Vagina (tissue), 2 donors: ENCODE measurements at places on chromosomes 7 and 10. TPM values are rescaled to one million over a fixed set of nuclear protein-coding genes. Genes with fewer than 3 reads are reported as not detected.

- no peak overlapping the region for H3K4me3 ChIP-seq
- H3K27me3 ChIP-seq, result no peaks in the 10 kb centered on the region
- DNase-seq, result no peak
- peaks cover 3% of the 10 kb centered on the region for H3K36me3 ChIP-seq
- peaks cover 26% of the 10 kb centered on the region for H3K4me1 ChIP-seq
These were observed 59.3 kb downstream of the MKI67 start for GRCh38 chr10:128066870-128067382.

GRCh38 chr7:127608446-127608845 lies 9.5 kb downstream of the PAX4 start:
- H3K4me3 ChIP-seq, result no peak overlapping the region
- H3K4me1 ChIP-seq, result no peaks in the 10 kb centered on the region
- H3K27me3 ChIP-seq, result no peaks in the 10 kb centered on the region
- no peak overlapping the region for H3K27ac ChIP-seq
- no peak for DNase-seq

GRCh38 chr10:130254243-130254642 lies 118.1 kb downstream of the GLRX3 start:
- H3K36me3 ChIP-seq, result no peaks in the 10 kb centered on the region
- H3K27me3 ChIP-seq, result no peaks in the 10 kb centered on the region
- no peak for DNase-seq
- H3K27ac ChIP-seq, result no peak overlapping the region
- H3K4me1 ChIP-seq, result no peaks in the 10 kb centered on the region

- DNase-seq, result no peak
- H3K36me3 ChIP-seq, result no peaks in the 10 kb centered on the region
- H3K27ac ChIP-seq, result no peak overlapping the region
These were observed 326.5 kb downstream of the GATA3 start for GRCh38 chr10:8380833-8381496.

GRCh38 chr7:1694611-1695511 lies 24.8 kb downstream of the ELFN1 start:
- no peak overlapping the region for H3K4me3 ChIP-seq
- H3K27me3 ChIP-seq, result no peaks in the 10 kb centered on the region
- no peaks in the 10 kb centered on the region for H3K4me1 ChIP-seq
- no peaks in the 10 kb centered on the region for H3K36me3 ChIP-seq

GRCh38 chr7:3439333-3440030 lies 138.4 kb downstream of the SDK1 start:
- H3K27me3 ChIP-seq, result no peaks in the 10 kb centered on the region
- H3K27ac ChIP-seq, result no peak overlapping the region
- H3K36me3 ChIP-seq, result no peaks in the 10 kb centered on the region
- DNase-seq, result no peak
- no peaks in the 10 kb centered on the region for H3K4me1 ChIP-seq
- no peak overlapping the region for H3K4me3 ChIP-seq

GRCh38 chr7:155756322-155756721 lies 55.9 kb downstream of the SHH start:
- no peak overlapping the region for H3K4me3 ChIP-seq
- H3K27ac ChIP-seq, result no peak overlapping the region
- H3K27me3 ChIP-seq, result no peaks in the 10 kb centered on the region
- H3K4me1 ChIP-seq, result peaks cover 37% of the 10 kb centered on the region
- DNase-seq, result no peak

- DNase-seq, result no peak
- peaks cover 16% of the 10 kb centered on the region for H3K4me1 ChIP-seq
- H3K27me3 ChIP-seq, result no peaks in the 10 kb centered on the region
These were observed 33.5 kb upstream of the DLD start for GRCh38 chr7:107857541-107857912.

GRCh38 chr10:4453276-4453675 lies 372.7 kb upstream of the AKR1E2 start:
- no peaks in the 10 kb centered on the region for H3K27me3 ChIP-seq
- H3K4me3 ChIP-seq, result no peak overlapping the region
- H3K4me1 ChIP-seq, result no peaks in the 10 kb centered on the region

DNA sequence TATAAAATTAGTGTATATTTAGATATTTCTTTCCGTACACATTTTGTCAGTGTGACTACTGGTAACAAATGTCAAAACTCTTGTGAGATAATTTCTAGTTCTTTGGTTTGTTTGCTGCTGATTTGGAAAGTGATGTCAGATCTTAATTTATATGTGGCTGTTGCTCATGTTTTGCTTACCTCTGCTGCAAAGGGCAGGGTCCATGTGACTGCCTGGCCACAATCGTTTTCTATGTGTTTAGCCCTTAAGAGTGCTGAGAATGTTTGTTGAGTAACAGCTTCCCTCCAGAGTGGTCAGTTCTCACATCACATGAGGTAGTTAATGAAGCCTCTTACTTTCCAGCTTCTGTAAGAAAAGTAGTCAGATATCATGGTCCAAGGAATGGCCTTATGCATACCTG lies 4.2 kb downstream of the NRBF2 start:
- no peak overlapping the region for H3K27ac ChIP-seq
- H3K4me1 ChIP-seq, result peaks cover 54% of the 10 kb centered on the region
- peaks cover 12% of the 10 kb centered on the region for H3K36me3 ChIP-seq
- no peak for DNase-seq

- DNase-seq, result no peak
- H3K4me3 ChIP-seq, result no peak overlapping the region
- H3K4me1 ChIP-seq, result no peaks in the 10 kb centered on the region
These were observed 55.3 kb downstream of the TBATA start for GRCh38 chr10:70729763-70730357.

DNA sequence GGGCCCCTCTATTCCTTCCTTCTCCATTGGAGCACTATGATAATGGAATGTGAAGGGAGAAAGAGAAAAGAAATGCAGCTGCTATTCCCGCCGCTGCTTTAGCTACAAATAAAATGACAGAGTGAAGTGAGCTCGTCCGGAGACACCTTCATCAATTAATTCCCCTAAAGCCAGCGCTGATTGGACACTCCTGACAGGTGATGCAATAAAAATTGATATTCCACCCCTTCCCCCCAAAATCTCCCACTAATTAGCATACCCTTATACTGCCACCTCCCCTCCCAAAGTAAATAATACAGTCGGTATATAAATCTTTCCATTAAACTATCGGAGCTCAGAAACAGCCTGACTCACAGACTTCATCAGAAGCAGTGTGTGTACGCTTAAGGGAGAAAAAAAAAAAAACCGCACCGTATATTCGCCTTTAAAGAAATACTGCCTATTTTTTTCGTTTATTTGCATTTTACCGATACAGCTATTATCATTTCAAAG lies 7.3 kb downstream of the SKIDA1 start:
- DNase-seq, result no peak
- no peaks in the 10 kb centered on the region for H3K27me3 ChIP-seq
- H3K36me3 ChIP-seq, result no peaks in the 10 kb centered on the region
- H3K4me1 ChIP-seq, result peaks cover 43% of the 10 kb centered on the region
- peak overlapping the region; percentile 91 for H3K27ac ChIP-seq

GRCh38 chr7:158274996-158275395 lies 312.6 kb downstream of the PTPRN2 start:
- no peak overlapping the region for H3K27ac ChIP-seq
- H3K4me1 ChIP-seq, result no peaks in the 10 kb centered on the region
- no peaks in the 10 kb centered on the region for H3K36me3 ChIP-seq
- H3K4me3 ChIP-seq, result no peak overlapping the region
- DNase-seq, result no peak
- H3K27me3 ChIP-seq, result no peaks in the 10 kb centered on the region

GRCh38 chr7:71186535-71187057 lies 54.7 kb downstream of the GALNT17 start:
- no peaks in the 10 kb centered on the region for H3K4me1 ChIP-seq
- H3K27ac ChIP-seq, result no peak overlapping the region
- no peak overlapping the region for H3K4me3 ChIP-seq
- no peaks in the 10 kb centered on the region for H3K27me3 ChIP-seq
- DNase-seq, result no peak

DNA sequence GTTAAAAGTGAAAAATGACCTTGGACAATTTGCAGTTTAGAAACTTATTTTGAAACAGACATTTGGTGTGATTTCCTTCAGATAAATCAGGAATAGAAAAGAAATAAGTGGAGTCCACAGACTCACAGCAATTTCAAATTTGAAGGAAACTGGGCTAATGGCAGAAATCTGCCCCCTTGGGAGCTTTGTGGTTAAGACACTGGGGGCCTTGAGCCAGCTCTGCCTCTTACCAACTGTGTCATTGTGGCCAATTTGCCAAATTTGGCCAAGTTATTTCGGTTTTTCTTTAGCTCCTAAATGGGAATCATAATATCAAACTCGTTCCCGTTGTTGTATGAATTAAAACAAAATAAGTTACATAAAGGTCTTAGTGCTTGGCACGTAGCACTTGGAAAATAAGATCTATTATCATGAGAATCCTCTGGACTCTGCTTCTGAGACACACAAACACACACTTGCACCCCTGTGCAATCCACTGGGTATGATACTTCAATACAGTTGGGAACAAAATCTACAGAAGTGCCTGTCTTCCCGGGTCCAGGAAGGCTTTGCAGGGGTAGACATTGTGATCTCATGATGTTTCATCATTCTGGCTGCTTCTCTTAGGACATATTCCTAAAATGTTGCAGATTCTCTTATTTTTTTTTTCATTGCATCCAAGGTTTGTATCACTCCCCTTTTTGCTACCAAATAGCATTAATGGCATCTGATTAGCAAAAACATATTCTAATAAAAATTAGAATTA lies 4.9 kb downstream of the ARMC3 start:
- H3K4me3 ChIP-seq, result no peak overlapping the region
- DNase-seq, result no peak
- no peaks in the 10 kb centered on the region for H3K36me3 ChIP-seq
- H3K27ac ChIP-seq, result no peak overlapping the region
- peaks cover 4% of the 10 kb centered on the region for H3K4me1 ChIP-seq
- H3K27me3 ChIP-seq, result no peaks in the 10 kb centered on the region

GRCh38 chr10:52368725-52369124 lies 54.6 kb downstream of the DKK1 start:
- H3K4me1 ChIP-seq, result no peaks in the 10 kb centered on the region
- no peaks in the 10 kb centered on the region for H3K36me3 ChIP-seq
- H3K27me3 ChIP-seq, result no peaks in the 10 kb centered on the region
- H3K27ac ChIP-seq, result no peak overlapping the region
- DNase-seq, result no peak

DNA sequence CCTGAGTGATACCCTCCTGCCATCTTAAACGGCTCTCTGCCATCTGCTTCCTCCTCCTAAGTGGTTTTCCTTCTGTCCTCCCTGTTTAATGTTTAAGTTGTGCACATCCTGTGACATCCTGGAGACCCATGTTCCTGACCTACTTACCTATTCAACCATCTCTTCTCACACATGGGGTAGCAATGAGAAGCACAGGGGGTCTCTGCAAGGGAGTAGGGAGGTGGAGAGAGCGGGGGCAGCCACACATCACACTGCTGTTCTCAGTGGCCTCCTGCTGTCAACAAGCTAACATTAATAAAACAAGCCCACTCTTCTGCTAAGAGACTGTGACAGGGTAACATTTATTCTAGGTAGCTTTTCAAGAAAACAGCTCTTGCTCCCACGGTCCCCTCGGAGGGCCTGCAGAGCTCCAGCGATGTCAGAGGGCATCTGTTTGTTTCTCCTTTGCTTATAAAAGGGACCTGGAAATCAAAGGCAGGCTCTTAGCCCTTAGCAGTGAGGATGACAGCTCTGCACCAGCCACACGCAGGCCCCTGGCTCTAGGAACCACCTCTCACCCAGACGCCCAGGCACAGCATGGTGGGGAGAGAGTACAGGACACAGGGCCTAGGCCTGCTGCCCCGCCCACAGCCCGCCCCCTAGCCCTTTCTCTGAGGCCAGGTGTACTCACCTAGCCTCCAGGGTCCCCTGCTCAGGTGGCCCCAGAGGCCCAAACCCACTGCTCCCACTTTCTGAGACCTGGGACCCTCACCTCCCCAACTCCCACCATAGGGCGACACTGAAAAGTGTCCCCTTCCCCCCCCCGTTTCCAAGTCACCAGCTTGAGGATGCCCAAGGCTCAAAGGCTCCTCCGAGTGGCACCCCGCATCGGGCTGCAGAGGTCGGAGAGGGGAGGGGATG lies 943 bp upstream of the SLC18A2 start:
- H3K4me1 ChIP-seq, result peaks cover 5% of the 10 kb centered on the region
- no peaks in the 10 kb centered on the region for H3K27me3 ChIP-seq
- no peak for DNase-seq
- no peaks in the 10 kb centered on the region for H3K36me3 ChIP-seq

- no peak overlapping the region for H3K27ac ChIP-seq
- H3K4me3 ChIP-seq, result no peak overlapping the region
- H3K36me3 ChIP-seq, result no peaks in the 10 kb centered on the region
- DNase-seq, result no peak
These were observed 247.3 kb upstream of the AOAH start for GRCh38 chr7:36971515-36972139.

DNA sequence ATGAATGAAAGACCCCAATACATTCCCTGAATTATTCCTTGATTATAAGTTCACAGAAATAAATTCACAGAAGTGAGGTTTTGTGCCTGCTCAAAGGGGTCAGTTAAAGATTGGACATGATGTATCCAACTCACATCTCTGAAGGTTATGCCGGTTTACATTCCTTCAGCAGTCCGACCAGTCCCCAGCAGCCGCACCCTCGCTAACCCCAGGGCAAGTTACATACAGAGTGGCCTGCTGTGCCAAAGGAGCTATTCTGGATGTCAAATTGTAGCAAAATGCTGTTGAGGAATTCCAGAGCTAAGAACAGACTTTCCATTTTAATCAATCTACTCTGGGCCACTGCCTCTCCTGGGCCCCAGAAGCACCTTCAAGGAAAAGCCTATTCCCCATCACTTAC lies 20.3 kb downstream of the PSAP start:
- no peaks in the 10 kb centered on the region for H3K36me3 ChIP-seq
- H3K27me3 ChIP-seq, result no peaks in the 10 kb centered on the region
- H3K4me1 ChIP-seq, result peaks cover 34% of the 10 kb centered on the region
- no peak overlapping the region for H3K27ac ChIP-seq

SPRN gene
- total RNA-seq, result not detected

IGFBP1 gene
- 1.7 TPM for total RNA-seq

NKX2-3 gene
- total RNA-seq, result not detected

ANKRD61 gene
- not detected for total RNA-seq

CRYGN gene
- not detected for total RNA-seq

CDK1 gene
- total RNA-seq, result 10.8 TPM

CEP55 gene
- 3.2 TPM for total RNA-seq

TMEM120A gene
- 45.9 TPM for total RNA-seq
